ENCODE measurements at places on chromosomes 1 and 21.

DNA sequence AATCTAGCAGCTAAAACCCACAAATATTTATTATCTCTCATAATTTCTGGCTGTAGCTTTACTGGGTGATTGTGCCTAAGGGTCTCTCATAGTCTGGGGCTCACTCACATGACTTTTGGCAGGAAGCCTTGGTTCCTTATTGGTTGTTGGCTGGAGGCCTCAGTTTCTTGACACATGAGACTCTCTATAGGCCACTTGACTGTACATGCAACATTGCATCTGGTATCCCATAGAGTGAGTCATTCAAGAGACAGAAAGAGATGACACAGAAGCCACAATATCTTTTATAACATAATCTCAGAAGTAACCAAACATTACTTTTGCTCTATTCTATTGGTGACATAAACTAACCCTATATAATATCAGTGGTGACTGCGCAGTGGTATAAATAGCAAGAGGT lies 128.5 kb upstream of the HNRNPU start:
- peak; percentile 20 for DNase-seq

GRCh38 chr1:41844255-41844654 lies 74.5 kb downstream of the HIVEP3 start:
- DNase-seq = no peak

DNA sequence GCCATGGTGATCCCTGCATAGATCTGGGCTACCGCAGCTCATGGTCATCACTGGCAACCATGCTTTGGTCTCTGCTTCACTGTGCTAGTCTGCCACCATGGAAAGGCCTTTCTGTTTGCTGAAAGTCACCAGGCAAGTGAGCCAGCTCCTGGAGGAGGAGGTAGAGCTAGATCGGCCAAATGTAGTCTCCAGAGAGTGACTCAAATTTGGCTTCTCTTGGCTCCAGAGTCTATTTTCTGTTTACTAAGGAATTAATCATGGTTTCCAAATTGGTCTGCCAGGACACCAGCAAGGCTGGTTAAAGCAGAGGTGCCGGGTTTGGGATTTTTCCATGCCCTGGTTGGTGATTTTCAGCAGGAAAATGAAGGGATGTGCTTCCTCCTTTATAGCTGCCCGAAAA lies 52.7 kb upstream of the IVNS1ABP start:
- DNase-seq = peak; percentile 32

DNA sequence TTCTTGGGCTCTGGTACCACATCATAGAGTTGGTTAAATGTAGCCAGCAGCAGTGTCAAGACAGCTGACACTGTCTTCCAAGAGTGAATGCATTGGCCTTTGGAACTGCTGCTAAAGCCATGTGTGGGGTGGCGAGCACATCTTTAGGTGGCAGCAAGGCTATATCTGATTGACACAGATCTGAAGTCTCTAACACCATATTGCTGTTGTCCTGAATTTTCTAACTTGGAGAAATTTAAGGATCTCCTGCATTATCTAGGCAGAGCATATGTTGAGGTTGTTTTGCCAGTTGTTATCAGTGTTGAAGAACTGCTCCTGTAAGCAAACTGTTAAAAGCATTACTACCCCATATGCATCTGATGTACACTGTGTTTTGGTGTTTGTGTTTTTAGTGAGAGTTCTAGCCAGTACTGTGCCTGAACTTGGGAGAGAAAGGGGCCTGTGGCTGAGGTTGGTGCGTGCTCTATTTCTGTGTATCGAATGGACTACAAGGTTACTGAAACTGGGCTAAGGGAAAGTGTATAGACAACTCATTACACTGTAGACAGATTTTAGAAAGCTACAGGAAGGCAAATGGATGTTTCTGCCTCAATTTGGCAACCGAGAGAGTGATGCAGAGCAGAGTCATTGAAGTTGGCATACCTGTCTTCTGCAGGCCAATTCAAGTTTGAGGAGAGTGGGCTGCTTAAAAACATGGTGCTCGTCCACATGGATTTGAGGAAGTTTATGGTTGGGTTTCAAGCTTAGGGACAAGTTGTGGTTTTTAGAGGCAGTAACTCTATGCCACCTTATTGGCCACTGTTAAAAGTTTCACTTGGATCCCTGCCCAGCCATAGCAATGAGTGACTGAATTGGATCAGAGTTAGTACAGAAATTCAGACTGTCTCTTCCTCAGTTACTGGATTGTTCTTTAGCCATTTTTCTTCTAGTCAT lies 16.9 kb downstream of the DYRK3 start:
- DNase-seq = no peak

DNA sequence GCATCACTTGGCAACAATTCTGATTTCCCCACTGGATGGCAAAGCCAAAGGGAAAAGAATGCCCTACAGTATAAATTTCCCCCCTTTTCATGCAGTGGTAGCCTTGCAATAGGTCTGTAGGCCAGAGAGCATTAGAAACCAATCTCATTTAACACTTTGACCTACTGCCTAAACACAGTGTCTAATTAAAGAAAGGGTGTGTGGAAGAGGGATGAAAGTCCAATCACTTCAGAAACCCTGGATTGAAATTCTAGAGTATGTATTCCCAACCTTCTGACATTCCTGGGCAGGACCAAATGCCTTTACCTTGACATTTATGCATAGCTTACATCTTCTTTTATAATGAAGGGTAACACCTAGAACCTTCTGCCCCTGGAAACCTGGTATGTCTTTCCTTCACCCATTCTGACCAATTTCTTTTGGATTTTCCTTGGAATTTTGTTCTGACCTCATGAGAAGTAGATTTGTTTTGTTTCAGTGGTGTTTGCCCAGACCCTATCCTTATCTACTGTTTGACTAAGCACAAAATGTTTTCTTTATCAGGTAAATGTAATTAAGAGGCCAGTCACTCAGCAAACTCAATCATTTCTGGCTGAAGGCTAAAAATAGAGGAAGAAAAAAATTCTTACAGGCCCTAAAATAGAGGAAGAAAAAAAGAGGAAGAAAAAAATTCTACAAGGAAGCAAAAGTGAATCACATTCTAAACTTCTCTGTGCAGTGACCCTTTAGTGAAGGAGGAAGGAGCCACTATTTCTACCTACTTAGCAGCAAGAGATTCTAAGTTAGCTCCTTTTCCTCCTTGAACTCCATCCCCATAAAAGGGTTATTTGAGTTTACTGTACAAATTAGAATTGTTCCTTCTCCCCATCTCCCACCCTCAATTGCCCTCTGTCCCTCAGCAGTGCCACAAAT lies 129.5 kb upstream of the DSCAM start:
- DNase-seq = no peak

- DNase-seq = no peak
Observed at GRCh38 chr21:25490742-25491141, 116.5 kb downstream of the MRPL39 start.

- DNase-seq = no peak
Observed at GRCh38 chr1:115764541-115764940, 4.0 kb downstream of the CASQ2 start.

GRCh38 chr1:214341932-214342331 lies 61.0 kb downstream of the SMYD2 start:
- no peak for DNase-seq

GRCh38 chr1:205294175-205294917 lies 27.2 kb downstream of the NUAK2 start:
- DNase-seq = peak; percentile 88

DNA sequence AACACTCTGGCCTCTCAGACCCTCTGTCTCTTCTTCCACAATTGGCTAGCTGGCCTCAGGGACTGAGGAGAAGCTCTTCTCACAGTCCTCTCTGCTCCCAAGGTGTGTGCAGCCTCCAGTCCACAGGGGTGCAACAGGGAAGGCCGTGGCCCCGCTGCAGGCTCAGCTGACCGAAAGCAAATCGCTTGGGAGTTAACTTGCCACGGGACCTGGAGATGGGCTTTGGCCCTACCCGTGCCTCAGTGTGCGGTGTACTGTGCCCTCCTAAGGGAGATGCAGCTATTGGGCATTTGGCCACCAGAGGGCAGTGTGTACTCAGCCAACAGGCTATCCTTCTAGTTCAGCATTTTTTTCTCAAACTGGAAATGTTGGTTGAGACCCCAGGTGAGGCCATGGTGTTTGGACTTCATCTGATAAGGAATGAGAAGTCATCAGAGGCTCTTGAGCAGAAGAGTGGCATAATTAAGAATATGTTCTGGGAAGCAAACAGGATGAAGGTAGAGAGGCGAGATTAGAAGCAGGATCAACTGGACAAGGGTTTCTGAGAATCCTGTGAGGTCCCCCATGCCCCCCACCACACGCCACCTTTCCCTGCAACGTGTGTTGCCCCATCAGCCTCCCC lies 42.5 kb upstream of the TMEM125 start:
- peak; percentile 58 for DNase-seq

DNA sequence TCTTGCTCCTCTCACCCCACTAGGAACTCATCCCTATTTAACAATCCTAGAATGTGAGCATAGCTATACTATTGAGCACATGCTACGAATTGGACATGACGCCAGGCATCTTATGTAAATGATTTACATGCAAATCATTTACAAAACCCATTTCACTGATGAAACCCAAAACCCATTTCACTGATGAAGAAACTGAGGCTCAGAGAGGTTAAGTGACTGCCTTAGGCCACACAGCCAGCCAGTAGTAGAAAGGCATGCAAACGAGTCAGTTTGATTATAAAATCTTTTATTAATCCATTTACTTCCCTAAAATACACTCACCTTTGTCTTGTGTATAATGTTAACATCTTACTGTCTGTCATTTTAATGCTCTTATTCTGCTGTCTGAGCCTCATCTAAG lies 87.9 kb downstream of the PLXNA2 start:
- no peak for DNase-seq

DNA sequence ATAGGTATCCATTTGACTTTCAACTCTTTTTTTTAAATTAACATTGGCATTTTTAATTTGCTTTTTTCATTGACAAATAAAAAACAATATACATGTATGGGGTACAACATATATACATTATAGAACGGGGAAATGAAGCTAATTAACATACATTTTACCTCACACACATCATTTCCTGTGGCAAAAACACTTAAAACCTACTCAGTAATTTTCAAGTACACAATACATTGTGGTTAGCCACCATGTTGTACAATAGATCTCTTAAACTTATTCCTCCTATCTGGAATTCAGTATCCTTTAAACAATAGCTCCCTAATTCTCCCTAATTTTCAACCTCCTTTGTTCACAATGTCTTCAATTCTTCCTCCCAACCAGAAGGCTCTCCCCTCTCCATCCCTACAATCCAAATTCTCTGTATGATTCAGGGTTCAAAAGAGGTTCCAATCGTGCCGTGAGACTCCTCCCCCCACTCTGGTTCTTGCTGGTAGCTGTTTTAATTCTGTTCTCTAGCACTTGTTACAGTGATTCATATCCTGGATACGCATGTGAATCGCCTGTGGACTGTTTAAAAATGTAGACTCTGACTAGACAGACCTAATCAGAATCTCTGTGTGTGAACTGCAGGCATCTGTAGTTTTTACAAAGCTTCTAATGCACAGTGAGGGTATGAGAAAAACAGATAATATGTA lies 87.6 kb upstream of the DUSP10 start:
- peak; percentile 91 for DNase-seq

DNA sequence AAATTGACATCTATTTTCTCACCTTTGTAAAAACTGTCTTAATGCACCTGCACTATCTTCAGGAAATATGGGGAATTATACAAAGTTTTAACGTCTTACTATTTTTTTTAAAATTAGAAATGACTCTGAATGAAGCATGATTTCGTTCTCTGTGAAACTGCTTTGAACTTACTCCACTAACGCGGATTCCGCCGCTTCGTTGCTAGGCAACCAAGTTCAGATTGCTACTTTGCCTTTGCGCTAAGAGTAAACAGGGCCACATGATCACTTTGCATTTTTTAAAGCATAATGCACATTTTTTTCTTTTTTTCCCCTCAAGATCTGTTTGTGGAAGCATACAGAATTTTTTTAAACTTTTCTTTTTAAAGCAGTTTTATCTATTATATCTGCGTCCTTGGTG lies 690.5 kb downstream of the BRINP3 start:
- no peak for DNase-seq

DNA sequence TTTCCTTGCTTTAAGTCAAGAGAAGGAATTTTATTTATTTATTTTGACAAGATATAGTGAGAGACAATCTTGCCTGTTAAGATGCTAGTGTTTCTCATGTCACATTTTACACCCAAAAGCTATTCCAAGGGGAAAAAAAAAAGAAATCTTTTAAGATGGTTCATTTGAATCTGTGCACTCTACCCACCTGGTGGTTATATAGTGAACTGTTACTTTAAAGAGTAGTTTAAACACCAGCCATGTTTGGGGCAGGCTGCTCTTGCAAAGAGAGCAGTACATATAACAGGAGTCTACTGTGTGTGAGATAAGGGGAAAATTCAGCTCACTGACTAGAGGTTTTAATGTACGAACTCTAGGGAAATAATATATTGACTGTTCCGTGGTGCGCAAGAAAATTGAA lies 3.3 kb upstream of the ELAVL4 start:
- no peak for DNase-seq

DNA sequence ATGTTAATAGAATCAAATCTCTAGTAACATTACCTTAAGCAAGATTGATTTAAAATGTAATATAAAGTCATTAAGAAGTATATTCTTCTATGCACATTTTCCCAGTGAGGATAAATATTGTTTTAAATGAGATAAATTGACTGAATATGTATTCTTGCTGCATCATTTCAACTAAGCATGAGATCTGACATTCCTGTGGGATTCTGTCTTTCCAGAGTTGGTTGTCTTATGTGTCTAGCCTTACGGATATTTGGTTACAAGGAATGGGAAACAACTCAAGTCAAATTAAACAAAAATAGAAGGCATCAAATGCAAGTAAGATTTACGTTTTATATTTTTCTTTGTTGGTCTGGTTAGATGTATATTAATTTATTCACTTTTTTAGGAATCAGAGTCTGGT lies 287.5 kb downstream of the PTGER3 start:
- DNase-seq = peak; percentile 61

DNA sequence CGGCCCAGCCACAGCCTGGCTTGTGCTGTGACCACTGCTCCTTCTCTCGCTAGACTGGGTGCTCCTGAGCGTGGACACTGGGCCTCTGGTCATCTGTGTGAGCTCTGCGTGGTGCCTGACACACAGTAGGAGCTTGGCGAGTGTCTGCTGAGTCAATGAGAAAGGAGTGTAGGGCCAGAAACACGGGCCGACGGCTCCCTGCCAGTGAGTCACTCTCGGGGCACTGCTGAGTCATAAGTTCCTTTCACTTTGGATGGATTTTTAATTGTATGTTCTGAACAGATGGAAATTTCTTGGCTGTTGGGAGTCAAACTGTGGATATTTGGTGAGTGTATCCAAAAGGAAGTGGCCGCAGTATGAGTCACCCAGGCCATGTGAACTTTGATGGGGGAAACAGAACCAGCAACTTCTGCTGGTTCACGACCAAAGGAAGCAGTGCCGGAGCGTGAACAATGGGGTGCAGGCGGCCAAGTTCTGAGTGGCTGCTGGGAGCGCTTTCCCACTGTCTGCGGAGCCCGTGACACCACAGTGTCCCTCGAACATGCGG lies 41.0 kb upstream of the COL18A1 start:
- peak; percentile 99 for DNase-seq

GRCh38 chr1:243465738-243466137 lies 209.9 kb downstream of the SDCCAG8 start:
- no peak for DNase-seq

Measured in AG10803 (cell line).